ENCODE measurements at places on chromosomes 4 and X.

GRCh38 chrX:155611302-155611701, 1.4 kb downstream of the TMLHE start:
- DNase-seq = no peak

- no peak for DNase-seq
These were observed 181.5 kb downstream of the SHROOM3 start for GRCh38 chr4:76616526-76616925.

- no peak for DNase-seq
These were observed 170.1 kb downstream of the ATG4A start for GRCh38 chrX:108261549-108262203.

GRCh38 chr4:142548491-142548890, 297.6 kb downstream of the INPP4B start:
- DNase-seq = no peak

DNA sequence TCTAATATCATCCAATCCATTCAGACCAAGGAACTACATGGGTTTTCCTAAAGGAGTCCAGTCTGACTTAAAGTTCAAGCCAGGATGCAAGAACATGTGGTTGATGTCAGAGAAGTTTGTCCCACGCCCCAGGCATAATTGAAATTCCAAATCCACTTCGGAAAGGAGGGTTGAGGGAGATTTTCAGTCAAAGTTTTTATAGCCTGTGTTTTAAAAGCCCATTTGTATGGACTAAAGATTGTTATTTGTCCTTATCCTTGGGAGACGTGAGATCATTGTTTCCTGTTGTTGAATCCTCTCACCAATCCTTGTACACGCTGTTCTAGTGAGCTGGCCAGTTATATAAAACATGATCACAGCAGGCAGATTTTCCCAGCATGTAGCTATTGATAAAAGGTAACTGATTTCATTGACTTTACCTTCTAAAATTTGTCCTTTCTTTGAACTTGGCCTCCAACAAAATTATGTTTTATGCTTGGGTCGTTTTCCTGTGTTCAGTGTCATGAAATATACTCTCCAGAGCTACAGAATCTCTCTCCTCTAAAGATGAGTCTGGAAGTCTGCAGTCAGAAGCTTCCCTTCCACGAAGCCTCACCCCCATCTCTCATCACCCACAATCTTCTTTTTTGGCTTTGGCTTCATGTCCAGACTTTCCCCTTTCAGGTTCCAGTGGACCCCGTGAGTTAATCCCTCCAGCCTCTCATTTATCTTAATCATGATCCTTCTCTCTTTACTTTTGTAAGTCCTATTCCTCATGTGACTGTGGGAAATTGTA, 92.9 kb downstream of the ATP10D start:
- no peak for DNase-seq

GRCh38 chr4:102551958-102552565, 50.9 kb downstream of the NFKB1 start:
- no peak for DNase-seq

DNA sequence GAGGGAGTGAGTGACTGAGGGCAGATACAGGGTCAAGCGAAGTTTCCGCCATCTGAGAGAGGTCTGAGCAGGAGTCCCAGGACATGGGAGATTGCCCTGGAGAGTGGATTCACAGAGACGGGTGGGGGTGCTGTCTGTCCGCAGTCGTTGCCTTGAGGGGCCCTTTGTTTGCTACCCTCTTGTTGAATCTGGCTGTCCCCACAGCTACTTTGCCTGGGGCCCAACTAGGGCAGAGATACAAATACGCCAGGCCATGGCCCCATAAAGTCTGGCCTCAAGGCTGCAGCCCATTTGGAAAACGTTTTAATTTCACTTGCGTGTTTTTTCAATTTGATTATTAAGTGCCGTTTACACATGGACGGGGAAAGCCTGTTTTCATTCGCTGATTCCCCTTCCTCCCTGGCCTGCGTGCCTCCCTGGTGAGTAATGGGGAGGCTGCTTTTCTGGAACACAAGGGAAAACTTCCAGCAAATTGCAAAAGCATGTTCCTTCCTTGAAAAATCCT, 134.4 kb downstream of the SMIM20 start:
- no peak for DNase-seq

DNA sequence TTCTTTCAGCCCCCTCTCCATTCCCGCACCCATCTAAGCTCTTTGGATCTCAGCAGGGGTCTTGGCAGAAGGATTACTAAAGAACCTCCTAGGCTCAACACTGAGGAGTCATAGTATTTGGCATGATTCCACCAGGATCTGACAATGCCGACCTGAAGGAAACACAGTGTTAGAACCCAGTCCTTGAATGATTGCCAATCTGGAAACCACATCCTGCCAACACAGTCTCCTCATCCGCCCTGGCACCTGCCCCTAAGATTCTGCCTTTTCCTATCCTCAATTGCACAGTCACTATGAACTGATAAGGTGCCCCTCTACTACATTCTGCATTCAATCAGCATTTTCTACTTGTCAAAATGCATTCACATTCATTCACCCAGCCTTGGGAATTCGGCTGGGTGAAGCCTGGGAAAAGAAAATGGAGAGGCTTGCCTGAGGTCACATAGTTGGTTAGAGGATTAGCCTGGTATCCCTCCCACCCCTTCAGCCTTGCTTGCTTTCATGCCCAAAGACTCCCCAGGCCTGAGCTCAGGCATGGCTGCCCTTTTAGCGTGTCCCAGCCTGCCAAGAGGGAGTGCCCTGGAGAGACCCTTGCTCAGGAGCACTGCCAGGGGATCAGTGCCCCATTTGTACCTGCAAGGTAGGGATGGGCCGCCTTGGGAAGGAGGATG, 2.2 kb upstream of the CLDN2 start:
- DNase-seq = no peak

- no peak for DNase-seq
These were observed 1004.9 kb upstream of the ADGRL3 start for GRCh38 chr4:60195256-60195655.

- DNase-seq = no peak
These were observed 15.4 kb downstream of the STX18 start for GRCh38 chr4:4526401-4526800.

DNA sequence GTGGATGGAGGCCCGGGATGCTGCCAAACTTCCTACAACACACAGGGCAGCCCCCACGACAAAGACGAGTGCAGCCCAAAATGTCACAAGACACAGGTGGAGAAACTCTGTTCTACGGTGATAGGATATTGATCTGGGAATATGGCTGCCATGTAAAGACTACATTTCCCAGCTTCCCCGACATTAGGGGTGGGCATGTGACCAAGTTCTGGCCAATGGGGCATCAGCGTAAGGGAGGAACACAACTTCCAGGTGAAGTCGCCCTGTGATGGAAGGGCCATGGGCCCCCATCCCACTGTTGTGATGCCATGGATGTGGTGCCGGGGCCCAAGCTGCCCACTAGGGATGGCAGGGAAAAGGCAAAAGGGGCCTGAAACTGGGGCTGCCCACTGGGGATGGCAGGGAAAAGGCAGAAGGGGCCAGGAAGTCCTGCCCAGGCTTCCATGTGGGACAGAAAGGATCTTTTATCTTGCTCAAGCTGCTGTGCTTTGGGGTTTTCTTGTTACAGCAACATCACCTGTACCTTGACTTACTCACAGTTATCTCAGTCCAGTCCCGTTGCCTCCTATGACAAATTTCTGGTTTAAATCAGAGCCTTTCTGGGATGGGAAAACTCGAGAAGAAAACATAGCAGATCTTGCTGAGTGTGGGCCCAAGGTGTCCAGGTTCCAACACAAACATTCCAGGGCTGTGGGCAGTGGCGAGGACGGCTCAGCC, 9.7 kb upstream of the ADRA2C start:
- DNase-seq = no peak

GRCh38 chrX:53321230-53321942, 40.0 kb upstream of the IQSEC2 start:
- no peak for DNase-seq

DNA sequence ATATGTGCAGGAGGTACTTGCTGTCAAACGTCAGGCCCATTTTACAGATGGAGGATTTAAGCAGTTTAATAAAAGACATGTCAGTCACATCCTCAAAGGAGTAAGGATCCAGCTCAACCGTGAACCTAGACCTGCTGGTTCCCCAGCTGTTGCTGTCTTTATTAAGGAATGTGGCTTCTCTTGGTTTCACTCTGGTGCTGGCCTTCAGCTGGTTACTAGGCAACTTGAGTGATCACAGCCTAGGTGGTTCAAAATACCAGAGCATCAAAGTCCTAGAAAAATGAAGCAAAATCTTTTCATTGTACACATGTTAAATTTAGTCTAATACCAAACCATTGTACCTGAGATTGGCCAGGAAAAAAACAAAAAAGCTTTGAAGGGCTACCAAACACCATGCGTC, 32.7 kb upstream of the GLRA2 start:
- no peak for DNase-seq

DNA sequence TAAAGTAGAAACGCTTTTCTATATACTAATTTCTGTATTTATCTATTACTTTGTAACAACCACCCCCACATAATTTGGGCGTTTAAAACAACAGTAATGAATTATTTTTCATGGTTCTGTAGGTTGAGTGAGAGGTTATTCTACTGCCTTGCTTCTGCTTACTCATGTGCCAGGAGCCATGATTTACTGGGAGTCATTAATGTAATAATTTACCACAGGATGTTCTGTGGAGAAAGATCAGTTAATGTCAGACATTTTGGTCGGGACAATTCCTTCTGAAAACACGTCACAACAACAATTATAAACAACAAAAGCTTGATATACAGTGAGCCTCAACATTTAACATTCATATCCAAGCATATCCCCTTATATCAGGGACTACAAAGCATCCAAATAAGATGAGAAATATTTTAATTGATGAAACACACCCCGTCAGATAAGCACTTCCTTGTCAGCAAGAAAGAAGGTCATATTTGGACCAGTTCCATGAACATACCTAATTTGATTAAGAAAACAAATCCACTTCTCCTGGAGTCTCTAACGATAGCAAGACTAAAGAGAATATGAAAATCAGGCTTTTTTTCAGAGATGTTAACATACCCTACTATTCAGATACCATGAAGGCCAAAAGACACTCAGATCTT, 238.5 kb downstream of the PRDM5 start:
- no peak for DNase-seq

DNA sequence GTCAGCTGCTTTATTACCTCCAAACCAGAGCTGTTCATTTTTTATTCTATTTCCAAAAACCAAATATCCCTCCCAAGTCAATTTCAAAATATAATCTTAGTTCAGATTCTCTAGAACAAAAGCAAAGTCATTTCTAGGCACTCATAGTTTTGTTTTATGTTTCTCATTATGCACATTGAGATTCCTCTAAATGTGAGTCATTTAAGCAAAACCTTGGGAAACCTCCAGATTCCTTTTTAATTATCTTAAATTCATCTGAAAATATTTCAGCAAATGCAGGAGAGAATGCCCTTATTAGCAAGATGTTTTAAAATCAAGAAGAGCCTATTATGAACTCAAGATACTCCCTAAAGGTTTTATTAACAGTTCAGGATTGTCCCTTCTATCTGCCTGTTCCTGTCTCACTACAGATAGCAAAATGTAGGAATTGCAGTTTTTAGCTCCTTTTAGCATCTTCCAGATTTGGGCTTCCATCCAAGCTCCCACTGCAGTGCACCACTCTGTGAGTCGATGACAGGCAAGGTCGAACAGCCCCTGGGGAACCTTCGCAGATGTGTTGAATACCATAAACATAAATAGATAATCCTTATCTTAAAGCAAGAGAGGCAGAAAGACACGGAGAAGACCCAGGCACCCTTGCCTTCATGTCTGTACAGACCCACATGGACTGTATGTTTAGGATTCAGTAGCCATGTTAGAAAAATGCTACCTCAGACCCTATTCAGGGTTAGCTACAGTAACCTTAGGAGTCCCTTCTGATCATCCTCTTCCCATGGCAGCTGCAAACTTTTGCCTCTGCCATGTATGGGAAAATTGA, 11.3 kb upstream of the SLC9A7 start:
- DNase-seq = no peak

- DNase-seq = no peak
These were observed 278 bp downstream of the RELL1 start for GRCh38 chr4:37685823-37686372.

- DNase-seq = no peak
These were observed 50.7 kb downstream of the C4orf33 start for GRCh38 chr4:129146639-129147038.

GRCh38 chrX:153910446-153910845, 6.0 kb downstream of the AVPR2 start:
- DNase-seq = no peak

GRCh38 chr4:169369634-169370033, 98.9 kb upstream of the SH3RF1 start:
- no peak for DNase-seq

DNA sequence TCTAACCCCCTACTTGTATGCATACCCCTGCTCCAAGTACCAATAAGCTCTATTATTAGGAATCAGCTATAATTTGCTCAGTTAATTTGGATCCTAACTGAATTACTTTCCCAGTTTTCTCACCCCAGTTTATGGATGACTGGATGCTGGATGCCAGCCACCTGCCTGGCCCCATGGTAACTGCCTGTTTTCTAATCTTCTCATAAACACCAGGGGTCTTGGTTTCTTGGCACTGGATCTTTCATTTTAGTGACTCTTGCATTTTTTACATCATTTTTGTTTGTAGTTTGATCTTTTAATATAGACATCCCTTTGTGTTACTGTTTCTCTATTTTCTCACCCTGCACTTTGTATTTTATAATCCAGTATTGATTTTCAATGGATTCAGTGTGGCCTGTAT, 246.8 kb downstream of the ADGRL3 start:
- no peak for DNase-seq

DNA sequence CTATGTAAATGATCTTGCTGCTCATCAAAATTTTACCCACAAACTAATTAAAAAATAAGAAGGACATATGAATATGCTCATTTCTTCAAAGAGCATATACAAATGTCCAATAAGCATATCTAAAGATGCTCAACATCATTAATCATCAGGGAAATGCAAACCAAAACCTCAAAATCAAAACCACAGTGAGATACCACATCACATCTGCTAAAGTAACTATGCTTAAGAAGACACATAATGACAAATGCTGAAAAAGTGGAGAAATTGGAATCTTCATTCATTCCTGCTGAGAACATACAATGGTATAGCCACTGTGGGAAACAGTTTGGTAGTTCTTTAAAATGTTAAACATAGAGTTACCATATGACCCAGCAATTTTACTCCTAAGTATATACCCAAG, 81.9 kb downstream of the AFF2 start:
- no peak for DNase-seq

DNA sequence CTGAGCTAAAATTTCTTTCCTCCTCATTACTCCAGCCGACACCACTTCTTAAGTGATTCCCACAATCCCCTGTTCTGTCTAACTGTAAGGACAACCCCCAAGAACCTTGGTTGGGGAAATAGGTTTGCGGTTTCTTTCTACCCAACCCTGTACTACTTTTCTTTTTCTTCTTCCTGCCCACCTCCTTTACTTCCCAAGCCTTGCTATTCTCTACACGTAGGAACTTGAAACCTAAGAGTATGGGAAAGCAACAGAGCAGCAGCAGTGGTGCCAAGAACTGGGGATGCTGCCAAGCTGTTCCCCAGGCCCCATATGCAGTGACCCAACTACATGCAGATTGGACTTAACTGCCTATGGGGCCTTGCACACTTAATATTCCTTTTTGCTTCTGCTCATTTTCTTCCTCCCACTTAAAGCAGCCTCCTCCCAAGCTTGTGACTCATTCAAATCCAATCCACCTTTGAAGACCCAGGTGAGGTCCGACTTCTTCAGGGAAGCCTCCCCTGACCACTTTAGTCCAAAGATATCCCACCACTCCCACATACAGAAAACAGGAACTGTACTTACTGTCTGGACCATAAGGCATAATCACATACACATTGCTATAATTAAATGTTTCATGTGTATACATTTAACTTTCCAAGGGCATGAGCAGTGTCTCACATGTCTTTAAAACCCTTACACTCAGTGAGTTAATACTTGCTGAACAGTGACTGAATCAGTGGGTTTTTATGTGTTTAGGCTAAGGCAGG, 1.7 kb downstream of the FAM120C start:
- no peak for DNase-seq

- DNase-seq = no peak
These were observed 23.5 kb upstream of the LRBA start for GRCh38 chr4:151038452-151039157.
